ENCODE measurements at places on chromosomes 13 and 19. TPM values are rescaled to one million over a fixed set of nuclear protein-coding genes. Genes with fewer than 3 reads are reported as not detected.

The APC2 gene
- total RNA-seq = 112 TPM

The ZSCAN1 gene
- 0.38 TPM for total RNA-seq

The ICAM3 gene
- total RNA-seq = 1.6 TPM

The RTBDN gene
- 8.6 TPM for total RNA-seq

The ATF5 gene
- total RNA-seq = 4.0 TPM

The FBXW9 gene
- 7.8 TPM for total RNA-seq

The ZNF121 gene
- 65.1 TPM for total RNA-seq

The C19orf67 gene
- total RNA-seq = not detected

The SSC5D gene
- 20.5 TPM for total RNA-seq

The DLEU7 gene
- total RNA-seq = 1.5 TPM

The DZIP1 gene
- 64.4 TPM for total RNA-seq

The MCEMP1 gene
- total RNA-seq = not detected

The FLT1 gene
- 125 TPM for total RNA-seq

The MUC16 gene
- 10.1 TPM for total RNA-seq

The KLF1 gene
- 2.1 TPM for total RNA-seq

The PLK5 gene
- 0.16 TPM for total RNA-seq

The IGFL4 gene
- total RNA-seq = 0.77 TPM

The SPRED3 gene
- total RNA-seq = 0.38 TPM

The SIGLEC5 gene
- total RNA-seq = 0.27 TPM
